ENCODE measurements at places on chromosomes 4 and X. TPM values are rescaled to one million over a fixed set of nuclear protein-coding genes. Genes with fewer than 3 reads are reported as not detected.

HEPH gene
- polyA plus RNA-seq = 3.8 TPM

CTPS2 gene
- polyA plus RNA-seq = 17.6 TPM

LAMTOR3 gene
- polyA plus RNA-seq = 29.6 TPM

POF1B gene
- 0.05 TPM for polyA plus RNA-seq

FOXR2 gene
- not detected for polyA plus RNA-seq

N4BP2 gene
- 11.3 TPM for polyA plus RNA-seq

AFF2 gene
- polyA plus RNA-seq = 0.66 TPM

PRR32 gene
- 206 TPM for polyA plus RNA-seq

OPN1MW gene
- polyA plus RNA-seq = not detected

ETDB gene
- polyA plus RNA-seq = not detected

IL21 gene
- polyA plus RNA-seq = not detected
